ENCODE measurements at places on chromosomes 7 and 10.

GRCh38 chr7:129188372-129188891, at the start of gene SMO:
SMO (plus strand) TSS chr7:129188633; CDS start chr7:129189152, 519 bp downstream.
- DNase-seq = peak; percentile 50

DNA sequence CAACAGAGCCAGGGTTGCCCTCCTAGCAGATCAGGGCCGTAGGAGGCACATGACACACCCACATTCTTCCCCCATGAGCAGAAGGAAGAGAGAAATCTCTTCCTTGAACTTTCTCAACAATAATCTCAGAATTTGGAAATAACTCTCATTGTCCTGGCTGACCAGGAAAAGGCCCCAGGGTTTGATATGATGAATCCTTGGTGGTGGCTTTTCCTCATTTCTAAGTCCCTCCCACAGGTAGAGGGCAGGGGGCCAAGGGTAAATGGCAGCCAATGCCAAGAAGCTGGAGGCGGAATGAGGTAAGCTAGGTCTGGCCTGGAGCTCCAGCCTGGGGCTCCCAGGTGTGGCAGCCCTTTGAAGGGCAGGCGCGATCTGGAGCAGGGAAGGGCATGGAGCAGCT, 67.8 kb downstream of the GRB10 start:
- DNase-seq = no peak

DNA sequence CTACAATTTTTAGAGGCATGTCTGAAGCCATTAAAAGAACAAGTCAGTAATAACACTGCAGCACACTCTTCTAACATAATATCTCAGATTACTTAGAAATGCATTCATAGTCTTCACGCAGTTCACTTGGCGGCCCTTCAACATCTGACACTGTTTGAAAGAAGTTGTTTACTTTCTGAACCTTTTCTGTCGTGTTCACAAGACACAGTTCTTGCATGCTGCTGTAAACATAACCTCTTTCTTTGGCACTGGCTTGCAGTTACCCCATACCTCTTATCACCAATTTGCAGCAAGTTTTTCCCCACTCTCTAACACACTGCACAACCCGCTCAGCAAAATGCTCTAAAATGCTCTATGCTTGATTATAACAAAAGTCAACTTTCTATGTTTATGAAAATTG, 12.0 kb downstream of the PIP4K2A start:
- DNase-seq = no peak

DNA sequence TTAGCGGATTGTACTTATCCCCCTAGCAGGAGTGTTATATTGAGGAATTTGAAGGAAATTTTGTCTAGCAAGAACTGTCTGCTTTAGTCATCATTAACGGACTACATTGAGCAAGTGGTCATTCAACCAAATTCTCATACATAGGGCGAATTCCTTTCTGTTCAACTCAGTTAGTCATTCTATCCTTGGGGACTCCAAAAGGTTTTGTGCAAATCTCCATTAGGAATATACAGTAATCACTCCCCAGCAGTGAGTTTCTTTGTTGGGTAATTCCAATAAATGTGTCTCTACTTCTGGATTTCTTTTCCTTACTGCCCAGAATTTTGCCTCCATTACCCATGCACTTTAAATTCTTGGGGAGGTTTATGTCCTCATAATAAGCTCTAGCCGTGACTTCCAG, 51.1 kb downstream of the EPDR1 start:
- peak; percentile 54 for DNase-seq

GRCh38 chr7:44727937-44728262, 20.7 kb upstream of the ZMIZ2 start:
- DNase-seq = no peak

GRCh38 chr10:129871966-129872365, 92.1 kb downstream of the EBF3 start:
- DNase-seq = no peak

GRCh38 chr7:27991006-27991528, 189.5 kb downstream of the JAZF1 start:
- no peak for DNase-seq

Measured in AG08395 (cell line).